ENCODE measurements at places on chromosomes 16 and 17. TPM values are rescaled to one million over a fixed set of nuclear protein-coding genes. Genes with fewer than 3 reads are reported as not detected.

DNA sequence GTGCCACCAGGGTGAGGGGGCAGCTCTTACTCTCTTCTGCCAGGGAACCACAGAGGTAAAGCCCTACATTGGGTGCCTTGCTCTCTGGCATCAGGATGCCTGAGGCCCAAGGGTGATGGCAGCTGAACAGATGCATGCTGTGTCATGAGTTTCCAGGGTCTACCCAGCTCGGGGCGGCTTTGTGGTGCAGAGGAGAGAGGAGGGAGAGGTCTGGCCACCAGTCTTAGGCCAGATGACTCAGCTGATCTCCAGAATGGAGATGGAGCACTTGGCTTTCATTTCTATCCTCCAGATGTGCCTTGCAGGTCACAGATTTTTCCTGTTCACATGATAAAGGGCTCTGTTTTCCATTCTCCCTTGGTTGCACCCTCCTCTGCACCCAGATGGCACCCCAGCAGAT is 23.6 kb upstream of the USP22 start:
- no peak for DNase-seq

The TMEM204 gene
- total RNA-seq, result 2.5 TPM

DNA sequence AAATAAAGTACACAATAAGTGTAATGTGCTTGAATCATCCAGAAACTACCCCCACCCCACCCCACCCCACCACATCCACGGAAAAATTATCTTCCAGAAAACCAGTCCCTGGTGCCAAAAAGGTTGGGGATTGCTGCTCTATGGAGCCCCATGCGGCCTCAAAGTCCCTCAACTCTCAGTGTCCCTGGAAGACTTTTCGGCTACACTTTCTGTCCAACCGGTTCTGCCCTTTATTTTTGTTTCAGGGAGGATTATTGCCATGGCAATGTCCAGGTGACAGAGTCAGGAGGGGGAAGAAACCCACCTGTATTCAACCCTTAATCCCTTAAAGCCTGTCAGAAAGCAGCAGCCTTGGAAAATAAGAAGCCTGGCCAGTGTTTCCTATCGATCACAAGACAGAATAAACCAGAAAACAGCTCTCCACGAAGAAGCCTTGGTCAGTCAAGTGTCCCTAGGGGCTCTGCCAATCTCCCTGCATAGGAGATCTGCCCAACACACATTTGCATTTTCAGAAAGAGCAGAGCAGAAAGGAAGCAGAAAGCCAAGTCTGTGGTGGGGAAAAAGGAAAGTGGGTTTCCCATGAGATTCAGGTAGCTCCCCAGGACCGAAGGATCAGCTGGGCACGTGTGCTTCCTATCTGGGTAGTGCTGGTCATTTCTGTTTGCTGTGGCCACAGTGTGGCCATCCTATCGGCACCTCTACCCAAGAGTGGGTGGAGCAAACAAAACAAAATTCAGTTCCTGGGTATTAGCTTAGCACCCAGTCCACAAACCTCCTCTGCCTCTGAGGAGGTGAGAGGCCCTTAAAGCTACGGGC is 342.7 kb downstream of the SOX9 start:
- no peak for DNase-seq

The ABCC11 gene
- total RNA-seq, result 0.16 TPM

The ARL5C gene
- not detected for total RNA-seq

GRCh38 chr17:14940938-14941265 is 324.2 kb downstream of the PMP22 start:
- no peak for DNase-seq

The AOC2 gene
- total RNA-seq, result 0.78 TPM

Data from occipital lobe (tissue), 3 donors.